ENCODE measurements at places on chromosomes 3 and 15. TPM values are rescaled to one million over a fixed set of nuclear protein-coding genes. Genes with fewer than 3 reads are reported as not detected.
A peak's percentile ranks its signal among the peaks of the same experiment; 100 is the strongest.

GRCh38 chr3:5787861-5788488, 600.5 kb downstream of the EDEM1 start:
- no peak for DNase-seq

Gene KCNH8
- total RNA-seq = not detected

DNA sequence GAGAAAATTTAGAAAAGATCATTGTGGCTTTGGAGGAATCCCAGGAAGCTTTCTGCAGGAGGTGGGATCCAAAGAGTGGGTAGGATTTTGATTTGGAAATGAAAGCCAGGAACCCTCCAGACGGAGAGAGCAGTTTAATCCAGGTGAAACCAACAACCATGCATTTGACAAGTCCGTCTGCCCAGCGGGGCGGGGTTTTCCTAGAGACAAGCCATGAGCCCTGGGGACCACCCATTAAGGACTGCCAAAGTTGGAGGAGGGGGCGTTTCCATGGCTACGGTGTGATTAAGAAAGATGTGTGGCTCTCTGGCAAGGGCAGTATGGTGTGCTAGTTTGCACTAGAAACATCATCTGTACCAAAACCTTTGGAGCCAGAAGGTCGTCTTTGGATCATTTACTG, 53.4 kb downstream of the SRGAP3 start:
- DNase-seq = no peak

GRCh38 chr15:58931987-58932588, 1.4 kb downstream of the SLTM start:
- DNase-seq = peak; percentile 71
